NCI-H774 (cell line): ENCODE measurements at places on chromosomes 13 and 19.
A peak's percentile ranks its signal among the peaks of the same experiment; 100 is the strongest.

- peak; percentile 44 for DNase-seq
These were observed at the start of gene MAP3K10 for GRCh38 chr19:40190891-40191835. MAP3K10 (plus strand) TSS chr19:40191426; CDS start chr19:40192032, 606 bp downstream.

GRCh38 chr19:16458391-16459341 is 13.1 kb downstream of the EPS15L1 start:
- DNase-seq, result no peak

DNA sequence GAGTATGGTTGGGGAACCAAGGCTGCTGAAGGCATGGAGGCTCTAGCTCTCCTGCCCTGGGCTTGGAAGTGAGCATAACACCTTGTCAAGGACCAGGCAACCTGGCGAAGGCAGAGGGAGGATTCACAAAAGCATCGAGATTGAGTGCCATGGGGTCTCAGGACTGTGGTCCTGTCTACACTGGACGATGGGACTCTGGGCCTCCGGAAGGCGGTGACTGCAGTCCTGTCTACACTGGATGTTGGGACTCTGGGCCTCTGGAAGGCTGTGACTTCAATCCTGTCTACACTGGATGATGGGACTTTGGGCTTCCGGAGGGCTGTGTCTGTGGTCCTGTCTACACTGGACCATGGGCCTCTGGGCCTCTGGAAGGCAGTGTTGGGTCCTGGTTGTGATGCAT is 290.4 kb downstream of the TEX29 start:
- DNase-seq, result no peak

DNA sequence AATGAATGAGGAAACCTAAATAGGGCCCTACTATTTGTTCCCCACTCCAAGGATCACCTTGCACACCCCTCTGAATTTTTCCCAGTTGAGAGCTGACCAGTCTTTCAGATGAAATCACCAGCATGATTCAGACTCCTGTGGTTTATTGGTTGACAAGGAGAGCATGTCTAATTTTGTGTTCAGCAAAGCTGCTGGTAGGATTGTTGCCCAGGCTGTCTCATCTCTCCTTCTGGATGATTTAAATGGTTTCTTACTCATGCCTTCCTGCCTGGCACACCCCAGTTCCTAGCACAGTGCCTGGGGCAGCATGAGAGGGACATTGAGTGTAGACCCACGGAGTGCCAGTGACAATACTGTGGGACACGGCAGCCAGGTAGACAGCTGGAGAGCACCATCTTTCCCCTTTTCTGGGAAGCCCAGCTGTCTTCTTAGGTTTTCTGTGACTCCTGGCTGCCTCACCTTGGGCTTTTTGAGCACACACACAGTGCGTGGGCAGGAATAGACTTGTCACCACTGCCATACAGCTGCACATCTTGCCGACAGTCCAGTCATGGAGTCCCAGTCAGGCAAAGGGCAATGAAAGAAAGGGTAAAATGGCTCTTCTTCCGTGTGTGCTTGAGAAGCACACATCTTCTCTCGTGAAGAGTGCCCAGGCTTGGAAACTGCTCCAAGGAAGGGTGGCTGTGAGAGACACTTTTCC is 12.3 kb downstream of the FGF9 start:
- DNase-seq, result no peak
